ENCODE measurements at places on chromosomes 5 and 9.

DNA sequence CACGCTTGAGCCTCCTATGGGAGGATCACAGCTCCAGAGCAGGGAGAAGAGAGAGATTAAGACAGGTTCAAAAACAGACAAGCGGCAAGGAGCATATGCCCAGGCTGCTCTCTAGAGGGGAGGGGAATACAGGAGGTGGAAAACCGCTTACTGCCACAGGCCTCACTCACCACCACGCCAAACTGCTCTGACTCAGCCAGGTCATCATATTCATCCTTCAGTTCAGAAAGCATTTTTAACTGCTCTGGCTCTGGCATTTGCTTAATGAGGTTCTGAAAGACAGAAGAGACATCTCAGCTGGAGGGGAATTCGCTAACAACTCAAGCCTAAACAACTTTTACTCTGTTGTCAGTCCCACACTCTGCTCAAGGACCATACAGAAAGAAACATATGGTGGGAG is 40.1 kb downstream of the PCDHGC5 start:
- no peak overlapping the region for H3K4me3 ChIP-seq
- no peaks in the 10 kb centered on the region for H3K4me1 ChIP-seq
- DNase-seq = no peak
- no peaks in the 10 kb centered on the region for H3K27me3 ChIP-seq
- H3K27ac ChIP-seq = peak overlapping the region; percentile 11

DNA sequence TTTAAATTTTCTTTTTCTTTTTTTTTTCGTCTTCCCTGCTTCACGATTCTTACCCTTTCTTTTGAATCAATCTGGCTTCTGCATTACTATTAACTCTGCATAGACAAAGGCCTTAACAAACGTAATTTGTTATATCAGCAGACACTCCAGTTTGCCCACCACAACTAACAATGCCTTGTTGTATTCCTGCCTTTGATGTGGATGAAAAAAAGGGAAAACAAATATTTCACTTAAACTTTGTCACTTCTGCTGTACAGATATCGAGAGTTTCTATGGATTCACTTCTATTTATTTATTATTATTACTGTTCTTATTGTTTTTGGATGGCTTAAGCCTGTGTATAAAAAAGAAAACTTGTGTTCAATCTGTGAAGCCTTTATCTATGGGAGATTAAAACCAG is 352.2 kb downstream of the NTRK2 start:
- no peak overlapping the region for H3K27ac ChIP-seq
- no peaks in the 10 kb centered on the region for H3K36me3 ChIP-seq
- H3K4me1 ChIP-seq = no peaks in the 10 kb centered on the region
- no peak for DNase-seq

DNA sequence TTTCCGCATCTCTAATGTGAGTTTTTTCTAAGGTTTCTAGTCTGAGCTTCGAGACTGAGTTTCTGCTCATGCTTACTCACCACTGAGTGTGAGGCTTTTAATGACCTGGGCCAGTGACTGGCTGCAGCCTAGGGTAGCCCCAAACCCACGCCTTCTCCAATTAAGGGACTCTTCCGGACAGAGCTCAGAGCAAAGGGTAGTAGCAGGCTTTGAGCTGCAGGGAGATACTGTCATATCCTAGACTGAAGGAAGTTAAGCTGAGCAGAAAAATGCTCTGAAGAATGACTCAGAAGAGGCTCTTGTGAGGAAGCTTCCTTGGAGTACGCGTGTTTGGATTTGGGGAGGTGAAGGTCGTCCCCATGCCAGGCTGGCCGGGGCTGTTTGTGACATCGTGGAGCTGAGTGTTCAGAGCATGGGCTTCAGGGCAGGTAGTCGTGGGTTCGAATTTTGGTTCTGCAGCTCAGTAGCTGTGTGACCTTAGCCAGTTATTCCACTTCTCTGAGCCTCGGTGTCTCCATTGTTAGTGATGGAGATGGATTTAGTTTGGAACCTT is 3.5 kb downstream of the USP20 start:
- H3K4me3 ChIP-seq = peak overlapping the region; percentile 55
- H3K27me3 ChIP-seq = no peaks in the 10 kb centered on the region
- H3K4me1 ChIP-seq = peaks cover 64% of the 10 kb centered on the region
- peak; percentile 73 for DNase-seq

DNA sequence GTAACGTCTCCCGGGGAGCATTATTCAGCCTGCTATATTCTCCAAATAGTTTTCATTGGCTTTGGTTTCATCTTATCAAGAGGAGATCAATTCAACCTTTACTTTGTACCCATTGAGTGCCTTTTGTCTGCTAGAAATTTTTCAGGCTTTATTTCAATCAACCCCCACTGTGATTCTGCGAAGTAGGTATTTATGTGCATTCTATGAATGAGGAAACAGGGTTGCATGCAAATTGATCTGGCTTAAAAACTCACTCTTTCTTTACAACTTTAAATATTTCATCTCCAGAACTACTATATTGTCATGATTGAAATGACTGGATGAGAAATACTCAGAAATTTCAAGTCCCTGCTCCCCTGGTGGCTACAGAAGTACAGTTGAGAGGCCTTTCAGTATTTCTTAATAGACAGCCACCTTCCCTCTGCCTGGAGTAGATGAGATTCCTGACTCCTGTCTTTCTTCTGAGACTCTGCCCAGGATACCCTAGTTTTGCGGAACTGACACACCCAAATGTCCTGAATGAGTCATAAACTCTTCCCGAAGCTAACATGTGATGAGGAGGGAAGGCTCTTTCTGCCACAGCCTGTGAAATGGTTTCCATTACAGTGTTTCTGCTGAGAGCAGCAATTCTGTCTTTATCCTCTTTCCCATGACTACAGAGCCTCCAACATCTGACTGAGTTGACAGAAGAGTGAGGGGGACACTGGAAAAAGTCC is 52.6 kb upstream of the TNC start:
- H3K27ac ChIP-seq = no peak overlapping the region
- H3K36me3 ChIP-seq = no peaks in the 10 kb centered on the region
- H3K4me3 ChIP-seq = no peak overlapping the region
- peaks cover 12% of the 10 kb centered on the region for H3K27me3 ChIP-seq

DNA sequence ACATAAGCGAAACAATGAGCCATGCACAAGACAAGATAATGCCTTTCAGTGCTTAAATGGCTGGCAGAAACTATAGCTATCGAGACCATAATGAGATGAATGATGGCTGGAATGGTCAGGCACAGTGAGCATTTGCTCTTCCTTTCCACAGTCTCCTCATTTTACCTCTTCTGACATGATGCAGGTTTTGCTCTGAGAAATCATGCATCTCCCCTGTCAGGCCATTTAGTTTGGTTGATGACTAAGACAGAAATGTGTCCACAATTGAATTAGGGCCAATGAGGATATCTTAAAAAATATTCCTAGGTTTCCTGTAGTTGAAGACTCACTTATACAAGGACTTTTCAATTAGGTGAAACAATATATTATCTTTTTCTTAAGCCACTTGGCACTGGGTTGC is 475.1 kb downstream of the TMEM232 start:
- no peak for DNase-seq
- no peaks in the 10 kb centered on the region for H3K27me3 ChIP-seq
- H3K4me3 ChIP-seq = no peak overlapping the region
- H3K4me1 ChIP-seq = no peaks in the 10 kb centered on the region
- no peaks in the 10 kb centered on the region for H3K36me3 ChIP-seq

DNA sequence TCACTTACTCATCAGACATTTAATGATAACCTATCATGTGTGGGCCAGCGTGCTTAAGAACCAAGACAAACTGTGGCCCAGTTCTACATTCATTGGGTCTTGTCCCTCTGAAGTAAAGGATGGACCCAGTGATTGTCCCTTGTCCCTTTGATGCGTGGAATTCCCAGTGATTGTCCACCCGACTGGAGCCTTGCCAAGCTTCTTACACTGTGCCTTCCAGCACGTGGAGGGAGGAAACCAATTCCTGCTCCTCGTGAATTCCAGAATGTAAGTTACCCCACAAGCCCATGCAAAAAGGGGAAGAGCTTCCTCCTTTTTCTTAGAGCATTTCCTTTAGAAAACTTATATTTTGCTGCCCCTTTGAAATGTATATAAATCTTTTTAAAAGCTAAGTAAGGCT is 7.9 kb downstream of the CKMT2 start:
- no peak overlapping the region for H3K27ac ChIP-seq
- H3K36me3 ChIP-seq = peaks cover 2% of the 10 kb centered on the region
- H3K4me3 ChIP-seq = no peak overlapping the region
- H3K4me1 ChIP-seq = no peaks in the 10 kb centered on the region

- H3K27me3 ChIP-seq = no peaks in the 10 kb centered on the region
- no peak overlapping the region for H3K4me3 ChIP-seq
- DNase-seq = no peak
- H3K27ac ChIP-seq = no peak overlapping the region
- H3K4me1 ChIP-seq = peaks cover 7% of the 10 kb centered on the region
These were observed 20.0 kb downstream of the MTRR start for GRCh38 chr5:7888901-7889300.

DNA sequence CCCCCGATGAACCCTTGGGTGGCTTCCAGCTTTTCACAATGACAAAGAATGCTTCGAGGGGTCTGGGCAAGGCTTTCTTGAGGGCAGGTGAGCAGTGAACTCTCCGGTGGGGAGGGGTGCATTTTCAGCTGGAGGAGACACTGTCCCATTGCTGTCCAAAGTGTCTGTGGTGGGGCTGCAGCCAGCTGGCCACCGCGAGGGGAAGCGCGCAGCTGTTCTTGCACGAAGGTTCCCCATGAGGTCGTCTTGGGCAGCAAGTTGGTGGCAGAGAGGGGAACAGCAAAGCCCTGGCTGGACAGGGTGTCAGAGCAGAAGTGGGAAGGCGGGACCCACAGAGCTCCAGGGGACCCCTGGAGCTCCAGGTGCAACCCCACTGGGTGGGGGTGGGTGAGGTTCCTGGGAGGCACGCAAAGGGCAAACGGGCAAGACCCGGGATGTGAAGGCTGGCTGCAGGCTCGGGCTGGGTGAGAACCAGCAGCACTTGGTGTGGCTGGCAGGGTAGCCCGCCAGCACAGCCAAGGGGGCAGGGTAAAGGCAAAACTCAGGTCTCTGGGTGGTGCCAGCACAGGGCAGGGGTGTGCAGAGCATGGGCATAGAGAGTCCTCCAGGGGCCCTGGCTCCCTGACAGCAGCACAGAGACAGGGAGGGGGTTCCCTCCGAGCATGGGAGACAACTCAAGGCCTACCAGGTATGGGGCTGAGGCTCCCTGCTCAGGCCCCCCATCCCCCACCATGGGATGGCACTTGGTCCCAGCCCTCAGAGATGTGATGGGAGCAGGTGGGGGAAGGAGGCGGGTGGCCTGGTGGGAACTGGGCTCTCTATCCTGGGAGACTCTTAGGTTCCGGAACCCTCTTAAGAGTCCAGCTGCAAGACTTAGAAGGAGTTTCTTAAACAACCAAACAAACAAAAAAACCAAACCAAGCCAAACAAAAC is 26.6 kb downstream of the TSPAN17 start:
- H3K27me3 ChIP-seq = peaks cover 14% of the 10 kb centered on the region
- no peak overlapping the region for H3K27ac ChIP-seq
- no peaks in the 10 kb centered on the region for H3K4me1 ChIP-seq
- H3K36me3 ChIP-seq = no peaks in the 10 kb centered on the region
- no peak for DNase-seq
